ENCODE measurements at places on chromosomes 2 and 18.

DNA sequence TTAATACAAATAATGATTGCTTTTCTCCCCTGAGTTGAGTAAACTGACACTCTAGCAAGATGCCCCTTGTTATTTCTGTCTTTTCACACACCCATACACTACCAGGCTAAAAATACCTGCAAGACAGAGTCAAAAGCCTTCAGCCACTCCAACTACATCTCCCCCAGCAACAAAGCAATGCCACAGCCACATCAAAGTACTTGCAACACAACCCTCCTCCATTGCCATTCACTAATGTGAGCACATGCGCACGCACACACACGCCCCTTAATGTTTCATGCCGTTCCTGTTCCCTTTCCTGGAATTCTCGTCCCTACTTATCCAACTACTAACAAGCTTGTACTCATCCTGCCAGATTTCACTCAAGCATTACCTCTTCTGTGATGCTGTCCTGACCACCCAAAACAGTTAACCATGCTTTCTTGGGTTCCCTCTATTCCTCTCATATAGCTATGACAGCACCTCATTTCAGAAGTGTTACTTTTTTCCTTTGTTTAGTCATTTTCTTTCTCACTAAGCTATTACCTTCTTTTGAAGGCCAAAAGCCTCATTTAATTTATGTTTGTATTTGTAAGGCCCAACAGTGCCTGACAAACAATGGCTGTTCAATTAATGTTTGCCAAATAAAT lies 29.6 kb downstream of the SLC25A12 start:
- no peak for DNase-seq

GRCh38 chr18:44851856-44852621 lies 171.4 kb downstream of the SETBP1 start:
- DNase-seq = no peak

GRCh38 chr18:26405190-26405801 lies 143.1 kb downstream of the KCTD1 start:
- no peak for DNase-seq

GRCh38 chr2:100957996-100958653 lies 44.0 kb upstream of the RPL31 start:
- no peak for DNase-seq

DNA sequence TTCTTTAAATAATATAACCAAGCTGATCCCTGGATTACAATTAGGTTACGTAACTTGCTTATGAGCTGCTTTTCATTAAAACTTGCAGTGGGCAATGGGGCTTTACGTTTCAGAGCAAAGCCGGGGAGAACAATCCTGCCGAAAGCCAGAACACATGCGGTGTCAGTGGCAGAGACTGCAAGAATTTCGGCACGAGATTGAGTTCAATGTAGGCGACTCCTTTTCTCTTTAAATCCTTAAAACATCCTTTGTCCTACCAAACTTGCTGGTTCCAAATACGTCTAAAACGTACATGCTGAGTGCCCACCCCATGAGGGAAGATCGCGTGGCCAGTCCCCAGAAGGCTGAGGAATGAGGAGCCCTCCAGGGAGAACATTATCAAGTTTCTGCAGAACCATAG lies 36.8 kb upstream of the NCOA1 start:
- no peak for DNase-seq

DNA sequence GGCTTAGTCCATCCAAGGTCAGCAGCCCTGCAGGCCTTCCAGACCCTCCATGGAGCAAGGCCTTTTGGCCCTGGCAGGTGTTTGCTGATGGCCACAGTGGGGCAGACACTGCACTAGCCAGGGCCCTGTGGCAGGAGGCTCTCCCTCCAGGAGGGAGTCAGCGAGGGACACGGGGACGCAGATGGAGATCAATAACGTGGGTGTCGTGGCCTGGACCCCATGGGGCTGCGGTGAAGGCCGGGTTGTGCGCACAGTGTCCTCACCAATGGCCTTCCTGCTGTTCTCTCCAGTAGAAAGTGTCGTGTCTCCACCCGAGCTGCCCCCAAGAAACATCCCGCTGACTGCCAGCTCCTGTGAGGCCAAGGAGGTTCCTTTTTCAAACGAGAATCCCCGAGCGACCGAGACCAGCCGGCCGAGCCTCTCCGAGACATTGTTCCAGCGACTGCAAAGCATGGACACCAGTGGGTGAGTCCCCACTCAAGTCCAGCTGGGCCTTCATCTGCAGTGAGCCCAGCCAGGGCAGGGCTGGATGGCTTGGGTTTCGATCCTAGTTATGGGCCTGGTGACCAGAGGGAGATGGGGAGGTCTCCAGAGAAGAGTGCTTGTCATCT lies 65.4 kb downstream of the INPP5D start:
- DNase-seq = no peak

DNA sequence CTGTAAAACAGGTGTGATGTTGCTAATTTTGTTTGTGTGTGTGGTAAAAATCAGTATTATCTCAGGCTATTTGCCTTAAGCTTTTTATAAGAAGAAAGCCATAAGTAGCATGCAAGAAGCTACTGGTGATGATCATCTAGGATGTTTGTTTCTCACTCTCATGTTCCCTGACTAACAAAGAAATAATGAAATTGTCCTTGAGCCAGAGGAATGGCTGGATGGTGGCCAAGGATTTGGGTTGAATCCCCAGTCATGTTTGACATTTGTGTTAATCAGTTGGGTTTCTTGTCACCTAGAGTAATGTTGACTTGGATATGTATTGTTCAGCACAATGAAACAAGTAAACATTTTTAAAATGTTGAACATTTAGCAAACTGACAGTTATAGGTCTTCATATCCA lies 496.8 kb upstream of the ZEB2 start:
- DNase-seq = no peak

- DNase-seq = no peak
These were observed 497.7 kb upstream of the LRATD1 start for GRCh38 chr2:14134771-14135170.

GRCh38 chr2:204695506-204695905 lies 150.2 kb downstream of the PARD3B start:
- no peak for DNase-seq

DNA sequence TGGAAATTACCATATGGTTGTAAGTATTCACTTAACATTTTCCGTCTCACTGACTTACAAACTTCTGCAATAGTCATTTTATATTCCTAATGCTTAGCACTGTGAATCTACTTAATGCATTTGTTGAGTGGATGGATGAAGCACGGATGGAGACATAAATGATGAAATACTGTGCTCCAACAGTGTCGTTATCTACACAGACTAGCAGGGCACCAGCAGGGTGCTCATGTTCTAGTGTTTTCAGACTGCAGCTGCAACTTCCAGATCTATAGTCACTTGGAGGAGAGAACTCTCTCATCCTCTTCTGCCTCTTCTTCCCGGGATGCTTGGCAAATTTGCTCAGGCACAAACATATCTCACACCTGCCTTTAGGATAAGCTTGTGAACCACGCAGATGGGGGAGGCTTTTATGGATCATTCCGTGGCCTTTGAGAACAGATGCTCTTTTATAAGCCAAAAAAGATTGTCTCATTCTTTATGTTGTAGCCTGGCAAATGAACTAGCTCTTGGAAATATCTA lies 797.7 kb downstream of the MBD2 start:
- no peak for DNase-seq

DNA sequence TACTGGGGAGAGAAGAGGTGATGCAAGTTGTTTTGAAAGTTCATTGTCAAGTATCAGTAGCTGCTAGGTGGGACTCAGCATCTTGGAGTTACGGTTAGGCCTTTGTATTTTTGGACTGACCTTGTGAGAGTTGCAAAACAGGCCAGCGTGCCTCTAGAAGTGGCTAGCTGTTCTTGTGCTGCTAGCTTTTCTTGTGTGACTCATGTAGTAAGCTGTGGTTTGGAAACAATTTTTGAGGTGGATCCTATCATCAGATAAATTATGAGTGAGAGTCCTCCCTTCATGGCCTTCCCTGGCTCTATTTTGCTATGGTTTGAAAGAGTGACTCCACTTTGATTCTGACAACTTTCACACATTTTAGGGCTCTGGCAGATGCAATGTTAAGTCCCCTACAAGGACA lies 409.2 kb upstream of the HS6ST1 start:
- DNase-seq = no peak

DNA sequence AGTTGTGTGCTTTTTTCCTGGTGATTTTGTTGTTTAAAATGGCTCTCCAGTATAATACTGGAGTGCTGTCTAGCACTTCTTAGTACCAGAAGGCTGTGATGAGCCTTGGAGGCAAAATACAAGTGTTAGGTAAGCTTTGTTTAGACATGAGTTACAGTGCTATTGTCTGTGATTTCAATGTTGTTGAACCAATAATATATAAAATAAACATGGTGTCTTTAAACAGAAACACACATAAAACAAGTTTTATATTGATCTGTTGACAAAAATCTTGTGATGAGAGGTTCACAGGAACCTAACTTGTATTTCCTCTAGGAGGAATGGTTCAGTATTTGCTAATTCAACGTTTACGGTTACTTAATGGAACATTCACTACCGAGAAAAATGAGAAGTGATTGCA lies 5.0 kb upstream of the FAM171B start:
- no peak for DNase-seq

DNA sequence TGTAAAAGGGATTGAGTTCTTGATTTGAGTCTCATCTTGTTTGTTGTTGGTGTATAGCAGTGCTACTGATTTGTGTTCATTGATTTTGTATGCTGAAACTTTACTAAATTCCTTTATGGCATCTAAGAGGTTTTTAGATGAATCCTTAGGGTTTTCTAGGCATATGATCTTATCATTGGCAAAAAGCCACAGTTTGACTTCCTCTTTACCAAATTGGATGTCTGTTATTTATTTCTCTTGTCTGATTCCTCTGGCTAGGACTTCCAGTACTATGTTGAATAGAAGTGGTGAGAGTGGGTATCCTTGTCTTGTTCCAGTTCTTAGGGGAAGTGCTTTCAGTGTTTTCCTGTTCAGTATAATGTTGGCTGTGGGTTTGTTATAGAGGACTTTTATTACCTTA lies 4.8 kb downstream of the ANKAR start:
- no peak for DNase-seq

DNA sequence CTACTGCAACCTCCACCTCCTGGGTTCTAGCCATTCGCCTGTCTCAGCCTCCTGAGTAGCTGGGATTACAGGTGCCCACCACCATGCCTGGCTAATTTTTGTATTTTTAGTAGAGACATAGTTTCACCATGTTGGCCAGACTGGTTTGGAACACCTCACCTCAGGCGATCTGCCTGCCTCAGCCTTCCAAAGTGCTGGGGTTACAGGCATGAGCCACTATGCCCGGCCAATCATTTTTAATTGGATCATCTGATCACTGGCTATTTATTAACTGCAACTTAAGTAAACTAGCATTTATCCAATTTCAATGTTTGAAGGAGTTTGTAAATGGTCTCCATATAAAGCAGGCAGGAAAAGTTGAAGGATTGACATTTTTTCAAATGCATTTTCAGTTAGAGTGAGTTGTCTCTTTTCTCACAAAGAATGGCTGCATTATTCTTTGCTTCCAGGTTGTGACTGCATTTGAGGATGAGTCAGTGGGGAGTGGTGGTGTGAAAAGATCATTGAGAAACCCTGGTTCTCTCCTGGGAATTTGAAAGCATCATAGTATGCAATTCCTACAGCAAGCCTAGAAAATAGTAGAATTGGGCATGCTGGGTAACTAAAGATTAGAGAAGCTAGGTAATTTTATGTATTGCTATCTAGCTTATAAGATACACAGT lies 431.1 kb upstream of the ZEB2 start:
- DNase-seq = no peak

- no peak for DNase-seq
These were observed 153.3 kb upstream of the HNRNPA3 start for GRCh38 chr2:177059293-177059692.

DNA sequence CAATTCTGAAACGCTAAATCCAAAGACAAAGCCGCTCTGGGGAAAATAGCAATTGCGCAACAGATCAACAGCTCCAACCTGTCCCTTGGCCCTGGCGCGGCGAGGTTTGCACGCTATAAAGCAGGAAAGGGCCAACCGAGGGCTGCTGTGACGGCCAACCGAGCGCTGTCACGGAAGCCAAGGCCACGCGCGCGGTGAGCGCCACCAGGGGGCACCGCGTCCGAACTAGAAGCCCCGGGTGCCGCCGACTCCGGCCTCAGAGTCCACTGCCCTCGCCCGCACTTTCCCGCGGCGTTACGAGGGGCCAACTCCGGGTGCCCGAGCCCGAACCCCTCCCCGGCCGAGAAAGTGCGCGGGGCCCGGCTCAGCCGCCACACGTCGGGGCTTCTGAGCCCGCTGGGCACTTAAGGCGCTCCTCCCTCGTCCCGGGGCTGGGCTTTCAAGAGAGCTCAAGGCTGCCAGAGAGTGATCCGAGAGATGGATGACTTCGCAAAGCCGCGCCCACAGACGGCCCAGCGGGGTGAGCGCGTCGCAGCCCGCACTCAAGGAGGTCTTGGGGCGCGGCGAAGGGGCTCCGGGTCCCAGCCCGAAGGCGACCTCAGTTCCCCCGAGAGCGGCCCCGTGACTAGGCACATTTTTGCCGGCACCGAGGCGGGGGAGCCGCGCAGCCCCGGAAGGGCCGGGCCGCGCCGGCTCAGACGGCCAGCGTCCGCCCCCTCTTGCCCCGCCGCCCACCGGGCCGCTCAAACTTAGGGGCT lies 897 bp downstream of the NFE2L2 start:
- DNase-seq = peak; percentile 95

DNA sequence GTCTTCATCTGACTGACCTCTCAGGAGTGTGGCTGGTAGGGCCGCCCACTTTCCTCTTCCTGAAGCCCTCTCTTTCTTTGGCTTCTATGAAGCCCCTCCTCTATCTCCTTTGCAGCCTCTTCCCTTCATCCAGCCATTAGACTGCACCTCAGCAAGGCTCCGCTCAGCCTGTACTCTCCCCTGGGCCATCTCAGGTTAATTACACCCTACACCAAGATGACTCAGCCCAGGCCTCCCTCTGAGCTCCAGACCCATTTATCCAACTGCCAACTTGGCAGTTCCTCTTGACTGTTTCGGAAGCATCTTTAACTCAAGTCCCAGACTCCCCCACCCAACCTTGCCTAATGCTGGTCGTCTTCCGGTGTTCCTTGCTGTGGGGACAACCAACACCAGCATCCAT lies 5.8 kb upstream of the WNT6 start:
- DNase-seq = no peak

- DNase-seq = no peak
These were observed 36.1 kb downstream of the TFCP2L1 start for GRCh38 chr2:121248766-121249343.

GRCh38 chr18:48799724-48800315 lies 150.9 kb downstream of the SMAD7 start:
- DNase-seq = no peak

- DNase-seq = no peak
These were observed 12.5 kb downstream of the VAPA start for GRCh38 chr18:9926223-9926894.

DNA sequence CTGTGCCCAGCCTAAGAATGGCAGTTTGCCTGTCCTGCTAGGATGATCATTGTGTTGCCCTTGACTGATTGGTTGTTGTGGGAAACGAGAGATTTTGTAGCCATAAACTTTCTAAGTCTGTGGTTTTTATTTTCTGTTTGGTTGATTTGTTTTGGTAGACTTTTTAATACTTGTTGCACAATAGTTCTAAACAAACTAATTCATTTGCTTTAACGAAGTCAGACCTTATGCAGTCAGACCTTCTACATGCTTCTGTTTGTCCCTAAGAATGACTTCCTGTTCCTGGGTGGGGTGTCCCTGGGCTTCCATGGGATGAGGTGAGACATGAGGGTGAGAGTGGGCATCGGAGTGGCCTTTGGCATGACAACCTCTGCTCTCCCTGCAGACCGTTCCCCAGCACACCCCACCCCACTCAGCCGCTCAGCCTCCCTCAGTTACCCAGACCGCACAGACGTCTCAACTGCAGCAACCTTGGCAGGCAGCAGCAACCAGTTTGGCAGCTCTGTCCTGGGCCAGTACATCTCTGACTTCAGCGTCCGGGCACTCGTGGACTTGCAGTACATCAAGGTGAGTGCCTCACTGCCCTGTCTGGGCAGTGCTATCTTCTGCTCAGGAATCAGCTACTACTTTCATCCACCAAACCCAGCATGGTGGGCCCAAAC lies 7.8 kb upstream of the CNNM3 start:
- DNase-seq = no peak
